CD4-positive, CD25-positive, alpha-beta regulatory T cell (primary cell): ENCODE measurements at places on chromosomes 16 and 17.

DNA sequence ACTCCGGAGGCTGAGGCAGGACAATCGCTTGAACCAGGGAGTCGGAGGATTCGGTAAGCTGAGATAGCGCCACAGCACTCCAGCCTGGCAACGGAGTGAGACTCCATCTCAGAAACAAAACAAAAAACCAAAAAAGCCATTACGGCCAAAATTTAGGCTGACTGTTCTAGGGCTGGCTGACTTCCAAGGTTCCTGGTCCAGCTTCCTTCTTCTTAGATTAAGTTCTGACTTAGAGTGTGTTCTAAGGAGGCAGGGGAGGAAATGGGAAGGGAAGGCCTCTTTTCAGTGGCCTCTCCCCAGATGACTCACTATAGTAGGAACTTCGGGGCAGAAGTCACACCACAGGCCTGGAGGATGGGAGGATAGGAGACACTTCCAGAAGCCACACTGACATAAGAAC is 27.7 kb upstream of the CLEC18B start:
- DNase-seq: no peak

- DNase-seq: no peak
Observed at GRCh38 chr17:65102788-65103187, 34.4 kb upstream of the RGS9 start.

- DNase-seq: no peak
Observed at GRCh38 chr17:17937201-17937853, 34.9 kb downstream of the TOM1L2 start.

GRCh38 chr17:69388822-69389442 is 25.6 kb upstream of the MAP2K6 start:
- DNase-seq: no peak

DNA sequence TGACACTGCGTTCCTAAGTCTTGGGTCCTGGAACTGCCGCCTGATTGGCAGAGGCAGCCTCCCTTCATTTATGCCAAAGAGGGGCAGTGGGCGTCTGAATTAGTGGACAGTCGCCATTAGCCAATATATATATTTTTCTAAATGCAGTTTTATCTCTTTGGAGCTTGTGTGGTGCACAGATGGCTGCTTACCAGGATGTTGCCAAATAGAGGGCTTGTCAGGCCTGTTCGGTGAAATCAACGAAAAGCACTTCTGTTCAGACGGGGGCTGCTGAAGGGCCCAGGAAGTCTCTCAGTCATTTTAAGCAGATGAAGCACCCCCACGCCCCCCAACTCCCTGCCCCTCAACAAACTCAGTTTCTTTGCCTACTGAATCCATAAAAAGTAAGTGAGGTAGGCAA is 66.0 kb downstream of the RAP1GAP2 start:
- DNase-seq: no peak

GRCh38 chr16:75025761-75026160 is 26.9 kb downstream of the ZNRF1 start:
- no peak for DNase-seq

- DNase-seq: no peak
Observed at GRCh38 chr16:81846105-81846504, 67.0 kb downstream of the PLCG2 start.

DNA sequence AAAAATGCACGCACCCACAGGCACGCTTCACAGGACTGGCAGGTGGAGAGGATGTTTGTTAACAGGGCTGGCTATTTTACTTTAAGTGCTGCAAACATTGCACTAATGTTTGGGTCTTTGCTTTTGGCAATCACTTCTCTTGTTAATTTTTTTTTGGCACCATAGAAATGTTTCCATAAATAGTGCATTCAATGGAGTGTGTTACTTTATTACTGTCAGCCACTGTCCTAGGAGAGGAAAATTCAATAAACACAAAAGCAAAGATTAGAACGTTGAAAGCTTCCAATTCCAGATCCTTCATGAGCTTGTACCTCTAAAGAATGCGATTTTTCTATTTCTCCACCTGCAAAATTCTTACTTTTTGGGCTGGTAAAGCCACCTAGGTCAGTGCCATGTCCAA is 743.5 kb downstream of the WWOX start:
- no peak for DNase-seq

DNA sequence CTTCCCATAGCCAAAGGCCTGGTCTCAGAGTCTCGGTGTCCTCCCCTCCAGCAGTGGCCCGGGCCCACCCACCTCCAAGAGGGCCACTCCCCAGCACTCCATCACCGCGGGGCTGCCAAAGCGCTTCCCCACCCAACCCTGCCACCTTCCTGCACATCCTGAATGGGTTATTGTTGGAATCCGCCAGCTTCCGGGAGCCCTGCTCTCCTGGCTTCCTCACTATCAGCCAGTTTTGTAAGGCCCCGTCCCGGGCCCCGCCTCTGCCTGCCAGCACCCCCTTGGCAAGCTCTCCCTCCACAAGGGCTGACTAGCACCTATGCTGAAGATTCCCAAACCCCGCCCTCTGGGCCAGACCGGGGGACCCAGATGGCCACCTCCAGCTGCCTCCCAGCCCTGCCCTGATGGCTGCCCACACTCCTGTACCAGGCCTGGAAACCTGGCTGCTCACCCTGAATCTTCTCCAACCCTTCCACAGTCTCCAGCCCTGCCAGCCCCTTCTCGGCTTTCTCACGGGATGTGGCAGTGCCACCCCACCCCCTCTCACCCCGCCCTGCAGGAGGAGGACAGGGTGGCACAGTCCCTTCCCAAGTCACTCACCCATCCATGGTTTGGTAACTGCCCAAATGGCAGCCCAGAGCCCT is 14.4 kb downstream of the MYBBP1A start:
- DNase-seq: no peak

- no peak for DNase-seq
Observed at GRCh38 chr16:11599579-11599978, 12.9 kb upstream of the LITAF start.

GRCh38 chr17:41284546-41284945 is 9.0 kb downstream of the KRTAP9-7 start:
- DNase-seq: no peak

DNA sequence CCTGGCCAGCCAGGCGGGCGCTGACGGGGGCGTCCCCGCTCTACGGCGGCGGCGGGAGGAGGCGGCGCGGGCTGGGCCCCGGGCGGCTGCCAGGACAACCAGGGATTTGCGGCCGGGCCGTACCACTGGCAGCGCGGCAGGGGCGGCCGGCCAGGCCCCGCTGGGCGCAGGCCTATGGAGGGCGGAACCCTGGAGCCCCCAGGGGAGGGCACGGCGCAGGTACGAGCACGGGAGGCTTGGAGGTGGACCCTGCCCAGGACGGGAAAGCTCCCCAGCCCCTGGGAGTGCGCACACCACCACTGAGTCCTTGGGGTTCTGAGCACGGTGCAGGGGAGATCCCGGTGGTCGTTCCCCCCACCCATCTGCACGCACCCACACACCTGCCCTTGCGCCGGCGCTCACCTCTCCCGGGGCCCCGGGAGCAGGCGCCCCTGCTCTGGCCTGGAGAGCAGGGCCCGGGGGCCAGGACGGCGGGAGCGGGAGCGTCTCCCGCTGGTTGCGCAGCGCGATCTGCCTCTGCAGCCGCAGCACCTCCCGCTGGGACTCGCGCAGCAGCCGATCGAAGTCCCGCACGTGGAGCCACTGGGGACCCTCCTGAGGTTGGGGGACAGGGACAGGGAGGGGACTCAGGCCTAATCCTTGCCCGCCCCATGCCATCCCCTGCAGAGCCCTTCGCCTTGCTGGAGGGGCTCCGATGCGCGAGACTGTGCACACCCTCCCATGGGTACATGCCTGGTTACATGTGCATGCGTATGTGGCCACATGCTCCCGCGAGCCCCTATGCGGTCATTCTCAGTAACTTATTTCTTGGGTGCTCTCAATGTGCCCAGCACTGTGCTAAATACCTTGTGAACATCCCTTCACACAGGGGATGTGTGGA is 3.9 kb downstream of the TSPOAP1 start:
- DNase-seq: peak; percentile 22

- DNase-seq: no peak
Observed at GRCh38 chr16:24771779-24772157, 42.3 kb downstream of the TNRC6A start.

DNA sequence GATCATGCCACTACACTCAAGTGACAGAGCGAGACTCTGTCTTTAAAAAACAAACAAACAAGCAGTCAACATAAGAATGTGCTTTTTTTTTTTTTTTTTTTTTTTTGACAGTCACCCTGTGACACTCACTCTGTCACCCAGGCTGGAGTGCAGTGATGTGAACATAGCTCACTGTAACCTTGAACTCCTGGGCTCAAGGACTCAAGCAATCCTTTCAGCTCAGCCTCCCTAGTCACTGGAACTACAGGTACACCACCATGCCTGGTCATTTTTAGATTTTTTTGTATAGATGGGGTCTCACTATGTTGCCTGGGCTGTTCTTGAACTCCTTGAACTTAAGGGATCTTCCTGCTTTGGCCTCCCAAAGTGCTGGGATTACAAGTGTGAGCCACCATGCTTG is 15.3 kb upstream of the CHP2 start:
- no peak for DNase-seq

GRCh38 chr17:75153780-75154194 is 525 bp downstream of the JPT1 start:
- no peak for DNase-seq

DNA sequence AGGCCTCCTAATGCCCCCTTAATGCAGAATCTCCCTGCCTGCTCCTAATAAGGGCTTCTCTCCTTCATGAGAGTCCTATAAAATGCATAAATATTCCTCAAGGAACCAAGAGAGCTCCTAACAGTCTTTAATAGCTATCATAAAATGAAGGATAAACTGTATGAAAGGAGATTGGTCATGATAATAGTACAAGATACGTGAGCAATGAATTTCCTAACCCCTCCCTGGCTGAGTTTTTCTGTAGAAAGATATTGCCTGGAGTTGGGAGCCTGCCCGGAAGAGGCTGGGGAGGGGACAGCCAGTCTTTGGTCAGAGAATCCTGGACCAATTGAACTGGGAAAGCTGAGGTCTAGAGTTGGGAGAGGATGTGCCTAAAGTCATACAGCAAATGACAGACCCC is 321.9 kb upstream of the CDH5 start:
- no peak for DNase-seq

- DNase-seq: no peak
Observed at GRCh38 chr16:4674926-4675530, 18.3 kb upstream of the NUDT16L1 start.

DNA sequence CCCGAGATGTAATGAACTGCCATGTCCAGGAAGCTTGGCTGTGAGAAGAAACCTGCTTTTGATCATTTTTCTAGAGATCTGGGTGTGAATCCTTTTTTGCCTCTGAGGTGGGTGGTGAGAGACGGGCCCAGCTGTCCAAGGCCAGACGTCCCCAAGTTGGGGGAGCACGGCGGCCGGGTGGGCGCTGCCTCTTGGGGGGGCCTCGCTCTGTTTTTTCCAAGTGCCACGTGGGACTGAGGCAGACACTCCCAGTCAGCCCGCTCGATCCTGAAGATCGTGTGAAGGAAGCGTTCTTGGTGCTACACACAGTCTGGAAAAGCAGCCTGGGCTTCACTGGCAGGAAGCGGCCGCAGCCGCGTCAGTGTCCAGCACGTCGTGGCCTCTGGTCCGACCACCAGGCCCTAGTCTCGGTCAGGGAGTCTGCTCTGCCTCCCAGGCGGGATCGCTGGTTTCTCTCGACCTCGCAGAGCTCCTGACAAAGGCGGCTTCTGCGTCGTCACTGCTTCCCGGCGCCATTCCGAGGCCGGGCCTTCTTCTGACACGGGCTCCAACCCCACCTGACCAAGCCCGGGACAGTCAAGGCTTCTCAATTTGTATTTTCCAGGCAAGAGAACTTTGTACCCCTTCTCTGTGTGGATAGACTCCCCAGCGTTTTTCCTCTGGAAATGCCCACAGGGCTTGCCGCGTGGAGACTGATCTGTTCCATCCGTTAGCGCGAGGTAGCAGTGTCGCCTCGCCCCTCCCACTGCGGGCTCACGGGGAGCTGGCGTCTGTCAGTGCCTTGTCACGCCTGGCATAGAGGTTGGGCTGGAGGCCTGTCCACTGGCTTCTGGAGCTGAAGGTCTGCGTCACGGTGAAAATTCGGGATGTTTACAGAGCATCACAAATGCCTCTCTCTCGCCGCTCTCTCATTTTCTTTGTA is 12.4 kb downstream of the PRSS27 start:
- DNase-seq: no peak
